ENCODE measurements at places on chromosomes 3 and 15.
A peak's percentile ranks its signal among the peaks of the same experiment; 100 is the strongest.

DNA sequence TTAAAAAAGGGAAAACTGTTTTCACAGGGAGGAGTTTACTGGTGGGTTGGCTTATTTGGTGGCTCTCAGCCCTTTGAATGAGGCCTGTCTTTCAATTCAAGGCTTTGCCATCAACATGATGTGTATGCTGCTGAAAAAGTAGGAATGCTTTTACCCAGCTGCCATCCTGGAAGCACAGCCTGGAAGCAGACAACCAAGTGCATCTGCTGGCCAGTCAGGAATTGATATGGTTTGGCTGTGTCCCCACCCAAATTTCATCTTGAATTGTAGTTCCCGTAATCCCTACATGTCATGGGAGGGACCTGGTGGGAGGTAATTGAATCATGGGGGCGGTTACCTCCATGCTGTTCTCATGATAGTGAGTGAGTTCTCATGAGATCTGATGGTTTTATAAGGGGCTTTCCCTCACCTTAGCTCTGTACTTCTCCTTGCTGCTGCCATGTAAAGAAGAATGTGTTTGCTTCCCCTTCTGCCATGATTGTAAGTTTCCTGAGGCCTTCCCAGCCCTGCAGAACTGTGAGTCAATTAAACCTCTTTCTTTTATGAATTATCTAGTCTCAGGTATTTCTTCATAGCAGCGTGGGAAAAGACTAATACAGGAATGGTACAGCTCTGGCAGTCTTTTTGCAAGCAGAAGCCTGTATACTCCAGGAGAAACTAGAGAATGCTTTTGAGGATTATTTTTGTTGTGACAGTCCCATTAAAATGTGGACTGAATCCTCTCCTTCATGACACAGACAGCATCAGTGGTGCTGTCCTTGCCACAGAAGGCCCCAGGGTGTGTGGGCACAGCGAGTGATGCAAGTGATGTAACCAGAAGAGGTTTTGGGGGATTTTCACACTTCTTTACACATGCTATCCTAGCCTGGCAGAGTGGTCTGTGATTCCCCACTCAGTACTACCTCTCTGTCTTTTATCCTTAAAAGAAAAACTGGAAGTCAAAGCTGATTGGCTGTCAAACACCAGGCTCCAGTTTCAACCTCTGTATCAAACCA is 20.0 kb downstream of the PLCL2 start:
- no peak for DNase-seq

DNA sequence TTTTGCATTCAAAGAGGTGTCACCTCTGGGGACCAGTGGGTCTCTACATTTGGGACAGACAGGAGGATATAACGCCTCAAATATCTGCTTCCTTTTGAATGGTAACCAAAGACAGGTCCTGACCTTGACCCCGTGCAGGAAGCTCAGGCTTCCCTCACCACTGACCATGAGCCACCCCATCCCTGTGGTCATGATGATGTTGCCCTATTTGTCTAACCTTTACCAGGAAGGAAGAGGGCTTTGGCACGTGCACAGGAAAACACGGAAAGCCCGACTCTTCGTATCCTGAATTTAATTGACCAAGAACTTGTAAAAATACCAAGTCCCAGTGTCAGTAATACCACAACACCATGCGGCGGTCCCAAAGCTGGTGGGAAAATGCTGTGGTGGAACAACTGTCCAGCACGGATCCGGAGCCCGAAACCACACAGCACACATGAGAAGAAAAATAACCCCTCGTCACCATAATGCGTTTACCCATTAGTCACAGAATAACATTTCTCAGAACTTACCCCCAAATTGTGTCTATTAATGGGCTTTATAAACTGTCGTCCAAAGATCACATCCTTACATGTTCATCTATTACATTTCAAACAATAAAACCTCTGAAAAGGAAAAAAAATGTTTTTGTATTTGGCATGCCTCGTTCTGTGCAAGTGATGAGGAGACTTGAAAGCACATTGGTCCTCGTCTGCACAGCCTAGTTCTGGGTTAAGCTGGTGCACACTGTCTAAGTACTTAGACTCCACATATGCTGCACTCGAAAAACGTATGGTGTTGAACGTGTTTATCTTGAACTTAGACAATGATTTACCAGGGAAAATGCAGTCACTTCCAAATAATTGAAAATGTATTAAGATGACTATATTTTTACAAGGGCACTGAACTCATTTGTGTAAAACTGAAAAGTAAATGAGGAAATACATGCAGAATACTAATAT is 118.9 kb upstream of the IGF1R start:
- DNase-seq = no peak

DNA sequence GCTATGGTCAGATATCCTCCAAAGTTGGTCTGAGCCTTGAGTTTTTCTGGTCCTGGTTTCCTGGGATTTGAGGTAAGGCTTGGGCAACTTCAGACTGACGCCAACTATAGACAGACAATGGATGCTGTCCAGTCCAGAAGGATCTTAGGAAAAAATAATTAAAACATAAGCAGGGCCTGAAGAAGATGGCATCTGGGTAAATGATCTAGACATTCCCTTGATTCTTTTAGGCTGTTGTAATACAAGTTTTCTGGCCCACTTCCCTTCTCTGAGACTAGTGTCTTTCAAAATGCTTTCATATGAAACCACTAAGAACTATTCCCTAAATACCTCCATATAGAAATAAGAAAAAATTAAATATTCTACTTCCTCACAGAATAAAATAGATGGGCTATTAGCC is 47.7 kb upstream of the PLXND1 start:
- DNase-seq = no peak

GRCh38 chr3:77039606-77040171 is at the start of gene ROBO2:
TSS of gene ROBO2 (plus strand) at chr3:77040099. CDS start at chr3:77040786, 687 bp downstream.
- DNase-seq = no peak

GRCh38 chr15:42602501-42602900 is 27.1 kb downstream of the STARD9 start:
- DNase-seq = no peak

GRCh38 chr3:64244011-64244942 is 19.0 kb upstream of the PRICKLE2 start:
- DNase-seq = no peak

GRCh38 chr3:40381904-40382616 is 4.9 kb upstream of the ENTPD3 start:
- no peak for DNase-seq

GRCh38 chr3:9396301-9396631 is 1.1 kb upstream of the SETD5 start:
- DNase-seq = peak; percentile 60

- DNase-seq = no peak
Observed at GRCh38 chr3:103919327-103919726, 1447.4 kb upstream of the ALCAM start.

- no peak for DNase-seq
Observed at GRCh38 chr3:71511446-71511845, 72.1 kb downstream of the FOXP1 start.

DNA sequence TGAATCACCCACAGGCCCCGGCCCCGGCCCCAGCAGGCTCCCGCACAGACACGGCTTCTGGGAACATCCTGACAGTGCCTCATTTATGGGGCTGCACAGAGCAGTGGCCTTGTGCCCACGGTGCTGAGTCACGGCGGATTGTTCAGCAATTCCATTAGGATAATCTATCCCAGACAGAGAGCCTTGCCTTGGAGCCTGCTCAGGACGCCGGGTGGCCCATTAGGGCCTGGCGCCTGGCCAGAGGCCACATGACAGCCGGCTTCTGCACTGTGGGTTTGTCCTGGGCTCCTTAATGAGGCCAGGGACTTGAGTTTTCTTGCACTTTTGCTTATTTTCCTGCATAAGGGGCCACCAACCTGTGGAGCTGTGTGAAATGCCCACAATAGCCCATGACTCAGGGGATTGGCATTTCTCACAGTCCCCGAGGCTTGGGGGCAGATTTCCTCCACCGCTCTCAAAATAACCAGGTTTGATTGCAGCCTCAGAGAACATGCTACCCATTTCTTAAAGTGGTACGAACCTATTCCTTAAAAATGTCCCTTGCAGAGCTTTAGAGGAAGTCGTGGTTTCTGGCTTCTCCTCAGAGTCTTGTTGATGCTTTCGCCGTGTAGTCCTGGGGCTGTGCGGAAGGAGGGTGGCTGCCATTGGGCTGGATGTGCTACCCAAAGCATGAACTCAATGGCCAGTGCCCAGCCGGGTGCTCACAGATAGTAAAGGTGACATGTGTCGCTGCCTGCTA is 19.0 kb downstream of the SYNM start:
- DNase-seq = no peak

DNA sequence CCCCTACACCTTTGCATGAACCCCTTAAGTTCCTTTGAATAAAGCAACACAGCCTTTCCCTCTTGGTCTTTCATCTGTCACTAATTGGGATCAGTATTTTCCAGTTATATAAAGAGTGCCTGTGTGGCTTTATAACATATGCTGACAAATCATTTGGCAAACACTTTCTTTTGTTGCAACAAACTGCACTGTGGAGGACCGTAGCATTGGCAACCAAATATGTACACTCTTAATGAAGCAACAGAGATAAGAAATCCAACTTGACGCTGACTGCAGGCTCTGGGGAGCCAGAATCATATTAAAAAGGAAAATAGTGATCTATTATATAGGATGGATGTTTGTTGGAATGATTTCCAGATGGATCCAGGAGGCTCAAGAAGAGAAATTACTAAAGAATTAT is 120.1 kb upstream of the PRICKLE2 start:
- DNase-seq = no peak

- no peak for DNase-seq
Observed at GRCh38 chr15:89500397-89501270, 4.3 kb upstream of the RHCG start.

DNA sequence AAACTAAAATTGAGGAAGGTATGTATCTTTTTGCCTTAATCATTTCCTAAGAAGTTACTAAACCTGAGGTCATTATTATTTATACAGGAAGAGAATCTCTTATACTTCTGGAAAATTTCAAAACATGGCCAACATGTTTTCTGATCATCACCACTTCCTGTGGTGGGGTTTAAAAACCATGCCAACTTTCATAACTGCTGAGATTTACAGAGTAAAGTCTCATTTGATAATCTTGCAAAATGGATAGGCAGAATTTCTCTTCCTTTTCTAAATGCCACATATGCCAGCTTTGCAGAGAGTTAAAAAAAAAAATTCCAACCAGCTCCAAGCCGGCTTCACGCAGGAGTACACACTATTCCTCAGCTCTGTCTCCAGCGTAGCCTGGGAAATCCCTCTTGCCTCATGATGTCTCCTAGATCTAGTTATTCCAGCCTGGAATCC is 124.3 kb upstream of the SPRED1 start:
- no peak for DNase-seq

DNA sequence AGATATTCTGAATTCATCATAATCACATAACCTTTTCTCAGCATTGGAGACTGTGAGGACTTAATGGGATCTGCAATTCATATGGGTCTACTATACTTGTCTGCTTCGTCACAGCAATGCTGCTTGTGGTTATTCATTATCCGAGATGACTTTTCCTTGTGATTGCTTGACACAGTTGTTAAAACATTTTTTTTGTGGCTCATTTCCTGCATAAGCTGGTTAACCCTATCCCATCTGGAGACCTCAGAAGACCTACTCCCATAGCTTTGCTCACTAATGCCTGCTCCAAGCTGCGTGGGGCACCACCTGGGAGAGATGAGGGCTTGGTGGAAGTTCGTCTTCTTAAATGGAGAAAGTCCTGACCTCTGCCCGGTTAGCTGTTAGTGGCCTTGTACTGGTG is 360.8 kb downstream of the CHST2 start:
- no peak for DNase-seq

- DNase-seq = no peak
Observed at GRCh38 chr15:78229431-78230406, 4.6 kb downstream of the ACSBG1 start.

GRCh38 chr3:126158016-126158911 is 22.1 kb downstream of the ALDH1L1 start:
- DNase-seq = no peak

- DNase-seq = no peak
Observed at GRCh38 chr15:47787875-47788274, 70.6 kb downstream of the SEMA6D start.

DNA sequence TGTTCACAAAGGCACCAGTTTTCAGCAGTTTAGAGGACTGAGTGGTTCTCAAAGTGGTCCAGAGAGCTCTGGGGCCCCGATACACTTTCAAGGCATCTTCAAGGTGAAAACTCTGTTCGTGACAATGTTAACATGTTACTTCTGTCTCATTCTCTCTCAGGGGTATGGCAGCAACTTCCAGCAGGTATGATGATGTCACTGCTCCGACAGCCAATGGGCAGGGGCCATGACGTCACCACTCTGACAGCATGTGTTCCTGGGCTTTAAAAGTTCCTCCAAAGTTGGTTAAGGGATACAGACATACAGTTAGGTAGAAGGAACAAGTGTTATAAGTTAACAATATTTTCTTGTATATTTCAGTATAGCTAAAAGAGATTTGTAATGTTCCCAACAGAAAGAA is 87.9 kb downstream of the KLF15 start:
- DNase-seq = no peak

- no peak for DNase-seq
Observed at GRCh38 chr3:177449360-177450006, 252.2 kb upstream of the TBL1XR1 start.

DNA sequence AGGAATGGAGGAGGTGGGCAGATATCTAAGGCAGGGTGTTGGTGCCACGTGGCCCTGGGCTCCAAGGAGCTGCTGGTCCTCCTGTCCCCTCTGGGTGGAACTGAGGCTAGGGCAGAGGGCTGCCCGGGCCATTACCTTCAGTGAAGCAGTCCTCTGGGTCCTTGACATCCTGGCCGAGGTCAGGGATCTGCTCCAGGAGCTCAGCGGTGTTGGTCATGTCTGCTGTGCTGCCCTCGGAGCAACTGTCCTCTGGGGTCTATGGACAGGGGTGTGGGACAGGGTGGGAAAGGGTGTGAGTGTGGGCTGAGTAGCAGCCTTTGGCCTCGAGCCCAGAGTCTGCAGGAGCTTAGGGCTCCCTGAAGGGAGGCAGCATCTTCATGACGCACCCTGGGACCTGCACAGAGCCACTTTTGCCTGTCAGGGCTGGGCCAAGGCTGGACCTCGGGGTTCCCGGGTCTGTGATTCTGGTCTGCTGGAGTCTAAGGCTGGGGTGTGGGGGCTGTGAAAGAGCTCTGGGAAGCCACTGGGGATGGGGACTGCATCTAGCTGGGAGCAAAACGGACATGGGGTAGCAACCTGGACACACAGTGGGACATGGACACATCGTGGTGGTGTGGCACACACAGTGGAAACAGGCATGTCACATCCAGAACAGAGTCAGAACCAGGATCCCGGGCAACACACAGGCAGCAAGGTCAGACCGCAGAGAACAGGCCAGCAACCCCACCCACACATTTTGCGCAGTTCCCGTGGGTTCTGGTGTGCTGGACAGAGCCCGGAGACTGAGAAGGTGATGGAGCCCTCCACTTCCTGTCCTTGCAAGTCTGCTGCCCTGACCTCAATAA is 72.7 kb downstream of the SCN5A start:
- DNase-seq = no peak

GRCh38 chr3:155859859-155860258 is 5.6 kb upstream of the SLC33A1 start:
- DNase-seq = no peak

DNA sequence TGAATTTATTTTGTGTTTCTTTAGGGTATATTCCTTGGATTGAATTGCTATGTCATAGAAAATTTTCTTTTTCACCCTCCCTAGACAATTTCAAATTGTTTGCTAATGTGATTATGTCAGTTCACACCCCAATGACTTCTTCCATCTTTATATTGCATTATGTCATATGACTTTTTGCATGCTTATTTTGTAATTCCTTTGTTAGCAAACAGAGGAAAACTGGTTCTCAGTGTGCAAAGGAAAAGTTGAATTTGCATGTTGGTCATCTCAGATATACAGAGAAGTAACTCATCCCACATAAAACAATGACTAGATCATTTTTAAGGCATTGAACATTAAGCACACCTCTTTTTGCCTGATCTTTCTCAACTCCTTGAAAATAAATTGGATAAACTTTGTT is 3.3 kb upstream of the RNF13 start:
- DNase-seq = no peak

GRCh38 chr3:171503817-171504216 is 43.6 kb upstream of the TNIK start:
- DNase-seq = no peak

Measured in activated T-cell treated with anti-CD3 and anti-CD28 coated beads for 1 hour (primary cell).